ENCODE measurements at places on chromosomes 11 and 22. TPM values are rescaled to one million over a fixed set of nuclear protein-coding genes. Genes with fewer than 3 reads are reported as not detected.

DNA sequence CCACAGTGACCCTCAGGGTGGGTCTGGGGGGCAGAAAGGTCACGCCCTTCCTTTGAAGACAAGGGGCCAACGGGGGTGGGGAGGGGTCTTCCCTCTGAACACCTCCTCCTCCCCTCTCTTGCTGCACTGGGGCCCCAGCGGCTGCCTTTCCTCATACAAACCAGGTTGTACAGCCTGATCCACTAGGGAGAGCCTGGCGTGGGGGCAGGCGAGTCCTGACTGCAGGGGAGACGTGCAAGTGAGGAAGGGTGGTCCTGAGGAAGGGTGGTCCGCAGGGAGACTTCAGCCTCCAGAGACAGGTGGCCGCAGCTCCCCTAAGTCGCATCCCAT, 43.6 kb upstream of the LINC01488 start:
- no peak for DNase-seq

- no peak for DNase-seq
Measured at GRCh38 chr11:2719831-2720590, 20.2 kb upstream of the KCNQ1OT1 start.

- DNase-seq = no peak
Measured at GRCh38 chr22:46636221-46637002, 16.2 kb downstream of the GRAMD4 start.

DNA sequence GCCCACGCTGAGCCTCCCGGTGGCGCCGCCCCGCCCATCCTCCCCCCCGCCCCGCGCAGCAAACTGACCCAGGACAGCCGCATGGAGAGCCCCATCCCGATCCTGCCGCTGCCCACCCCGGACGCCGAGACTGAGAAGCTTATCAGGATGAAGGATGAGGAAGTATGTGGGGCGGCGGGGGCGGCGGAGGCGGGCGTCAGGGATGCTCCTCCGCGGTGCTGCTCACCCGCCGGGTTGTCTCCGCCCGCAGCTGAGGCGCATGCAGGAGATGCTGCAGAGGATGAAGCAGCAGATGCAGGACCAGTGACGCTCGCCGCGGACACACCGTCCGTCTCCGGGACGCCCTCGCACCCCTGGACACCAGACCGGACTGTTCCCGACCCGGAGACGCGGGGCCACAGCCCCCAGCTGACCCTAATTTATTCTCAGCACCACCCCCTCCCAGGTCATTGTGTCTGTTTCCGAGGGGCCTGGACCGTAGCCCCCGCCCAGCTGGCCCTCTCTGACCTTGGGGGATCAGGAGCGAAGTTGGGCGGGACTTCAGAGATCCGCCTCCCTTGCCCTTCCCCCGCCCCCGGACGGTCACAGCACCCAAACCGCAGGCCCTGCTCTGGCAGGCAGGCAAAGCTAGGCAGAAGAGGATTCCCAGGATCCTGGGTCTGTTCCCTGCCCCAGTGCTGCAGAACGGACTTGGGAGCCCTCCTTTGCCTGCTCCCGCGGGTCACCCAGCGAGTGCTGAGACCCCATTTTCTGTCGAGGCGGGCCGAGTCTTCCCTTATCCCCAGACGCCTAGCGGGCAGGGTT, 959 bp upstream of the GP1BB start:
- DNase-seq = no peak

RIBC2 gene
- 3.9 TPM for total RNA-seq

CALCB gene
- total RNA-seq = not detected
